ENCODE measurements at places on chromosomes 7 and 10. TPM values are rescaled to one million over a fixed set of nuclear protein-coding genes. Genes with fewer than 3 reads are reported as not detected.

ADARB2 gene
- total RNA-seq = 0.83 TPM

DNA sequence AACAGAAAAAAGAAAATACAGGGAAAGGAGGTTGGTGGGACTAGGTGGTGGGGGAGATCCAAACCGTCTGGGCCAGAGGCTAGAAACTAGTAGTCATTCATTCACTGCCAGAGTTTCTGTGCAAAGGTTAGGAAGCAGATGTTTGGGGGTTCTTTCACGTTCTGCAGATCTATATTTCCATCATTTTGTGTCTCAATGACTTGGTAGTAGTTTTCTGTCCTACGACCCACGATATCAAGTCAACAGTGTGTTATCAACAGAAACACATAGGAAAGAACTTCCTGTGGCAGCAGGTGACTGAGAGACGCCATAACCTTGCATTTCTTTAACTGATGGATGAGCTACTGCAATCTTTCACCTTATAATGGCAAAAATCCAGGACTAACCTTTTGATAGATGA is 1.8 kb downstream of the CEP55 start:
- DNase-seq = no peak

GRCh38 chr10:29328983-29329382 is 40.1 kb downstream of the LYZL1 start:
- no peak for DNase-seq

DNA sequence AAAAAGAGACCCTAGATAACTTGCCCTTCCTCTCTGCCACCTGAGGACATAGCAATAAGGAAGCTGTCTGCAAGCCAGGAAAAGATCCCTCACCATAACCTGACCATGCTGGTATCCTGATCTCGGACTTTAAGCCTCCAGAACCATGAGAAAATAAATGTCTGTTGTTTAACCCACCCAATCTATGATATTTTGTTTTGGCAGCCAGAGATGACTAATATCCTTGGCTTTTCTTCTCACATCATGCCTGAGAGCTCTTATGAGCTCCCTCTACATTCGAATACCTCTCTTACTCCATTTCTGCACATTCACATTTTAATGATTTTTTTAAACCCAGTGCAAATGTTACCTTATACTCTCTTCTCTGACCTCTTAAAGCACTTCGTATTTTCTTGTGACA is 214.0 kb upstream of the CHRM2 start:
- no peak for DNase-seq

DNA sequence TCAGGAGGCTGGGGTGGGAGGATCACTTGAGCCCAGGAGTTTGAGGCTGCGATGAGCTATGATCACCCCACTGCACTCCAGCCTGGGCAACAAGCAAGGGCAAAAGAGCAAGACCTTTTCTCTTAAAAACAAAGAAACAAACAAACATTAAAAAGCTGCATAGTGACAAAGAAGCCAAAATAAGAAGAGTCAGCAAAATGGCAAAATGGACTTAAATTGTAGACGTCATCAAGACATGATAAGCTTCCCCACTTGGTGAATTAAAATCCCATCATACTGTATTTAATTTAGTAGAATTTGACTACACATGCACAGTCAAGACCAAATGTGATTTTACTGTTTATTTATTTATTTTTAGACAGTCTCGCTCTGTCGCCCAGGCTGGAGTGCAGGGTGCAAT is 48.8 kb upstream of the ATOH7 start:
- DNase-seq = no peak

DNA sequence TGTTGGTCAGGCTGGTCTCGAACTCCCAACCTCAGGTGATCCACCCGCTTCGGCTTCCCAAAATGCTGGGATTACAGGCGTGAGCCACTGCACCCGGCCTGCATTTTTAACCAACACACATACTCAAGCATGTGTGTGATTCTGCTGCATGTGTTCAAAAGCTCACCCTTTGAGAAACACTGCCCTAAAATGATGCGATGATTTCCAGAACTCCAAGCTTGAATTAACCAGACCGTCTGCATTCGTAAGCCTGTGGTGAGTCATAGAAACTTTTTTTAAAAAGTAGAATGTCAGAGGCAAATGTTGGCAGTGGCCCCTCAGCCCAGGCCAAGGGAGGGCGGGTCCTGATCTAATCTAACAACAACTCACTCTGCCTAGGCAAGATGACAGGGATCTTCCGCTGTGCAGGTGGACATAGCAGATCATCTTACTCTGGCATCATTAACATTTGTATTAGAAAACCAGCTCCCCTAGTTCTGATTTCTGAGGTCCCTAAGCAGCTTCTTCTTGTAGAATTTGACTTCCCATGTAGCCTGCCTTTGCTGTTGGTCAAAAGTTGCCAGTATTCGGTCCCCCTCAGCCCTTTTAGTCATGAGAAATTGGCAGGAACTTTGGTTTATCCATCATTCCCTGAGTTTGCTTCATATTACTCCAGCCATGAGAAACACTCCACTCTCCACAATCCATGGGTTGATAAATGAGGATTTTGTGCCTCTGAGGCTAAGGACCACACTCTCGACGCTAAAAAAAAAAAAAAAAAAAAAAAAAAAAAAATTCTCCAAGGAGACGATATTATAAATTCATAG is 190.4 kb downstream of the SKIDA1 start:
- DNase-seq = no peak

- no peak for DNase-seq
Observed at GRCh38 chr7:36583318-36583717, 141.0 kb downstream of the AOAH start.

SMKR1 gene
- total RNA-seq = not detected

DNA sequence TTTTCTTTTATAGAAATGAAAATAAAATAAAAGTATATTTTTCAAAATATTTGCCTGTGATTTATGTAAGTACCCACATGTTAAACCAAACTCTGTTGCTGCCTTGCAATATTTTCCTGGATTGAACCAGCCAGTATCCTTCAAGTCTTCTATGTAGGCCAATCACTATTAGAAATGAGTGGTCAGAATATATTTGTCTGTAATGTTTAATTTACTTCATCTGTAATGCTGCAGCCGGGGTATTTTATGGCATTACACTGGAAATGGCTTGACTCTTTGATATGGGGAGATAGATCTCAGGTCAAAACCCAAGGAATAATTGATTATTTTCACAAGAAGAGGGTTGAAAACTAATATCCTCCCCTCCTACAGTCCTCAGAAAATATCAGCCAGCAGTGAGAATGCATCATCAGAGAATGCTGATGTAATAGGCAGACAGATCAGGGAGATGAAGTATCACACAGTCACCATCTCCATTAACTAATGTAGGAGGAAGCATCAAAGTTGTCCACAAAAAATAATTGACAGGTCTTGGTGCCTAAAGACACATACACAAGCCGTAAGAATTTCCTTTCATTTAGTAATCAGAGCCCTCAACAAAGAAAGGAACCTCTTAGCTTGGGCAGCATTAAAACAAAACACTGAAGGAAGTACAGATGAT is 82.5 kb downstream of the VWDE start:
- no peak for DNase-seq

GRCh38 chr7:28458732-28459131 is 46.4 kb downstream of the CREB5 start:
- DNase-seq = no peak

DNA sequence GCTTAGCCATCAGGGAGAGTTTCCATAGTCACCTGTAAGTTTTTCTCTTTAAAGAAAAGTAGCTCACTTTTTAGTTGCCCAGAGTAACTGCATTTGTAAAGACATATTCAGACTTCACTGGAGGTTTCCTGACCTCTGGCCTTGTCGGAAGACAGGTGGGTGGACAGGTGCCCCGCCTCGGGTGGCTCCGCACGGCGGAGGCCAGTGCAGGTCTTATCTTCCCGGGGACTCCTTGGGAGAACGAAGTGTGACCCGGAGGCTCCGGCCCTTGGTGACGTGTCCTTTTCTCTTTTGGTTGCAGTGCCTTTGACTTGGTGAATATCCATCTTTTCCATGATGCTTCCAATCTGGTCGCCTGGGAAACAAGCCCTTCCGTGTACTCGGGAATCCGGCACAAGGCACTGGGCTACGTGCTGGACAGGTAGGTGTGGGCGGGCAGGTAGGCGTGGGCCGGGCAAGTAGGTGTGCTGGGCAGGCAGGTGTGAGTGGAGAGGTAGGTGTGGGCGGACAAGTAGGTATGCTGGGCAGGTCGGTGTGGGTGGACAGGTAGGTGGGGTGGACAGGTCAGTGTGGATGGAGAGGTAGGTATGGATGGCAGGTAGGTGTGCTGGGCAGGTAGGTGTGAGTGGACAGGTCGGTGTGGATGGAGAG is 75.8 kb downstream of the NKX6-2 start:
- DNase-seq = no peak

GRCh38 chr10:50275650-50276235 is 24.4 kb upstream of the ASAH2 start:
- DNase-seq = no peak

STEAP2 gene
- 3.1 TPM for total RNA-seq

PDE1C gene
- 0.19 TPM for total RNA-seq

CYP3A7 gene
- not detected for total RNA-seq

VKORC1L1 gene
- 10.4 TPM for total RNA-seq

ZNF467 gene
- 2.6 TPM for total RNA-seq

GRCh38 chr10:11035301-11035991 is 17.8 kb downstream of the CELF2 start:
- DNase-seq = no peak

DNA sequence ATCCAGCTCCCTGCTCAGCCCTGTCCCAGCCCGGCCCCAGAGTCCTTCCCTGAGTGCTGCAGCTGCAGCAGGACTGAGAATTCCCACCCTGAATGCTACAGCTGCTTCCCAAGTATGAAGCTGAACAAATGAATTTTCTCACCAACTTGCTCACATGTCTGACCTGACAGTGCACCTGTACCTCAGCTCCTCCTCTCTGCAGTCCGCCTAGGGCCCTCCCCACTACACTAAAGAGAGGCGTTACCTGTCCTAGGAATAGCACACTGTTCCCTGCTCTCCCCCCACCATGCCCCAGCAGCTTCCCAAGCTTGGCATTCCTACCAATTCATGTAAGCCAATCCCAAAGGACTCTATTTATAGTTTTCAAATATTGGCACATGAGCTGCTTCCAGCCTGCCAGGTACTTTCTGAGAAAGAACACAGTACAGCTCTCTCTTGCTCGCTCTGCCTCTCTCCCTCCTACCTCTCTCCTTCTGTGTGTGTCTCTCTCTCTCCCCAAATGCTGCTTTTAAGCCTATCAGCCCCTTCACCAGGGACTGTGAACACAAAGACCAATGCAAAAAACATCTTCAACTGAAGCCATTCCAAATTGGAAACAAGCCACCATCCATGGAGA is 400.1 kb downstream of the TNS3 start:
- no peak for DNase-seq

SDHAF3 gene
- total RNA-seq = 13.6 TPM

DNA sequence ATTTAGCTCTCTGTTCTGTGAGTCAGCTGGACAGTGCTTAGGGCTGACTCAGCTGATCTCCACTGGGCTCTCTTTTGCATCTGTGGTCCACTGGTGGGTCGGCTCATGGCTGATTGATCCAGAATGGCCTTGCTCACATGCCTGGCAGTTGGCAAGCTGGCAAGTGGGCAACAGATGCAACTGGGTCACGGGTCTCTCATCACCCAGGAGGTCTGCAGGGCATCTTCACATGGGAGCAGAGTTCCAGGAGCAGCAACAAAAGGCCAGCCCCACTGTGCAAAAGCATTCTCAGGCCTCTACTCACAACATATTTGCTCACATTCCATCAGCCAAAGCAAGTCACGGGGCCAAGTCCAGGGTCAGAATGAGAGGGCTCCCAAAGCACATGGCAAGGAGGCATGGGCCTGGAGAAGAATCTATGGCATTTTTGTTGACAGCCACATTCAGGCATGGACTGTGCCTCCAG is 98.8 kb downstream of the OAT start:
- no peak for DNase-seq

DNA sequence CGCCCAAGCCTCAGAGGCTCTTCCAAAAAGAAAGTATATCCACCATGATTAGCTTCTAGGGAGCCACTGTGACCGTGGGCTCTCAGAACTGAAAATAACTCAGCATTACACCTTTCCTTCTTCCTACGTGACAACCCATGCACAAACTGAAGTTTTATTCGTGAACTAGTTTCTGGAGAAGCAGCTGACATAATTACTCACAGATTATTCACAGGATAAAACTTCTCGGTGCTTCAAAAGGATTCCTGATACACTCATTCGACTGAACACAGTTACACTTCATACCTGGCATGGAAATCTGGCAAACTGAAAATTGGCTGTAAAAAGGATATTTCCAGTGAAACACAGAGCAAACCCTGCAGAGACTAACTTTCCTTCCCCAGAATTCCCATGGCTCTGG is 139.2 kb upstream of the PTER start:
- no peak for DNase-seq

DNA sequence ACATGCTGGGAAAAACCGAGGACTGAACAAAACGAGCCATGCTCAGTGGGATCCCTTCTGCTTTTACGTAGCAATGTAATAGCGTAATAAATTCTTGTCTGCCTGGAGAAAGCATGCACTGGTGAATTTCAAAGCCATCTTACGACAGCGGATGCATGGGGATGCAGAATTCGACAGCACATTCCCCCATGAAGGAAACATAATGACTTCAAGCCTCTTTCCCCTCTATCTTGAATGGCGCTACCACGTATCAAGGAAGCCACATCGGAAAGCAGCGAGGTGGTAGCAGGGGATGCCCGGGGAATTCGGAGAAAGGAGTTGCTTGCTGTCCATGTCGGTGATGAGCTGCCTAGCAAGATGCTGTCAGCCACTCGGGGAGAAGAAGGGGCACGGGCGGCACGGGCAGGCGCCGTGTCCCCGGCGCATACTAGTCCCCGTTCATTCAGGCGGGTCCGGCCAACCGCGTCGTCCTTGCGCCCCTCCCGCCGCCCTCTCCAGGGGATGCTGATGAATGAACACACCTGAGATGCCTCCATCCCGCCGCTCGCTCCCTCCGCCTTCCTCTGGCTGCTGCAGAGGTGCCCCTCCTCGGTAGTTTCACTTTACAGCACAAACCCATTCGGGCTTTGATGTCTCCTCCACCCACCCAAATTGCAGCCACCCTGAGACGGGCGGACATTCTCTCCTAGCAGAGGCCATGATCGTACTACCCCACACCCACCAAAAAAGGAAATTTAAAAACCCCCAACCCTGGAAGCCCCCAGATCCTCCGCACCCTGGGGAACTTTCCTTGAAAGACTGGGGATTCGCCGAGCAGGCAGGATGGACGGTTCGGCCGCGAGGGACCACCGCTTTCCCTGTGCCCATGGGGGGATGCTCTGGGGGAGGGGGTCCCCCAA is 644 bp downstream of the SORBS1 start:
- no peak for DNase-seq

GRCh38 chr10:43202657-43203447 is 64.0 kb downstream of the RASGEF1A start:
- DNase-seq = no peak

RBP3 gene
- not detected for total RNA-seq

- no peak for DNase-seq
Observed at GRCh38 chr7:125465527-125465926, 535.9 kb upstream of the POT1 start.

GRCh38 chr7:130907439-130907838 is 173.4 kb upstream of the KLF14 start:
- no peak for DNase-seq

- DNase-seq = no peak
Observed at GRCh38 chr10:99835947-99836346, 53.5 kb downstream of the ABCC2 start.
